ENCODE measurements at places on chromosomes 13 and 19.

- H3K36me3 ChIP-seq = no peaks in the 10 kb centered on the region
- H3K4me1 ChIP-seq = peaks cover 39% of the 10 kb centered on the region
- H3K4me3 ChIP-seq = peak overlapping the region; percentile 99
- DNase-seq = no peak
Observed at GRCh38 chr19:47228937-47229675, 1.9 kb downstream of the BBC3 start.

GRCh38 chr13:95485045-95485517, 67.4 kb upstream of the CLDN10 start:
- no peak overlapping the region for H3K4me3 ChIP-seq
- H3K27ac ChIP-seq = no peak overlapping the region
- H3K4me1 ChIP-seq = no peaks in the 10 kb centered on the region
- no peaks in the 10 kb centered on the region for H3K36me3 ChIP-seq
- no peaks in the 10 kb centered on the region for H3K27me3 ChIP-seq

DNA sequence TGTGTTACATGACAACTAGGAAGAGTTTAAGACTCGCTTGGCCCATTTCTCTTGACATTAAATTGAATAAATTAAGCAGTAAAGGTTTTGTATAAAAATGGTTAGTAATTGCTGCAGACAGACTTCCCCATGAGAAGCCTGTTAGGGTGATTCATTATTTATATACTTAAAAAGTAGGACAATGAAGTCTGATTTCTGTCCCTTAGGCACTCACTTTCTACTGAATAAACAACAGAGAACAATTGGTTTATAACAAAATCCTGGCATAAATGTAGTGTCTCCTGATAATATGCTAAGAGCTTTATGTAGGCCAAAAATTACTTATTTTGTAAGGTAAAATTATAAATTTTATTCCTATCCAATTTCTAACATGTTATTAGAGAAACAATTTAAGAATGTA, 2138.5 kb upstream of the PCDH20 start:
- H3K36me3 ChIP-seq = no peaks in the 10 kb centered on the region
- DNase-seq = no peak
- H3K27ac ChIP-seq = no peak overlapping the region

- DNase-seq = no peak
- no peaks in the 10 kb centered on the region for H3K27me3 ChIP-seq
- H3K27ac ChIP-seq = no peak overlapping the region
- no peak overlapping the region for H3K4me3 ChIP-seq
- no peaks in the 10 kb centered on the region for H3K36me3 ChIP-seq
Observed at GRCh38 chr19:1350867-1351266, 32.8 kb upstream of the NDUFS7 start.

GRCh38 chr13:33079960-33080359, 63.7 kb downstream of the KL start:
- H3K27me3 ChIP-seq = no peaks in the 10 kb centered on the region
- no peak overlapping the region for H3K27ac ChIP-seq
- H3K4me1 ChIP-seq = no peaks in the 10 kb centered on the region
- no peak for DNase-seq
- H3K4me3 ChIP-seq = no peak overlapping the region

GRCh38 chr19:18293642-18294466, 12.4 kb upstream of the JUND start:
- H3K27me3 ChIP-seq = no peaks in the 10 kb centered on the region
- H3K36me3 ChIP-seq = no peaks in the 10 kb centered on the region
- H3K27ac ChIP-seq = peak overlapping the region; percentile 100

DNA sequence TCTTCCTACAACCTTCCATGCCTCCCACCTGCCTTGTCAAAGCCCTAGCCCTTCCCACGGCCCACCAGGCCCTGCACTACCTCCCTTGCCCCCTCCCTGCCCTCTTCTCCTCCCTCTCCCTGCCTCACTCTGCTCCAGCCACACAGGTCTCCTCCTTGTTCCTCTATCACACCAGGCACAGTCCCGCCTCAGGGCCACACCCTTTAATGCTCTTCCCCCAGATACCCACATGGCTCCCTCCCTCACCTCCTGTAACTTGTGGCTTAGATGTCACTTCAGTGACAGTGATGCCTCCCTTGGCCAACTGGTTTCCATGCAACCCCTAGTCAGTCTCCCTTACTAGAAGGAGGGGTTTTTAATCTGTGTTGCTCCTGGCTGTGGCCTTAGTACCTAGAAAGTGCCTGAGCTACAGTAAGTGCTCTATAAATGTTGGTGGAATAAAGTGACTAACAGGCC, 1.3 kb downstream of the SIRT6 start:
- peak overlapping the region; percentile 46 for H3K27ac ChIP-seq
- H3K4me3 ChIP-seq = no peak overlapping the region

- H3K27ac ChIP-seq = no peak overlapping the region
- no peak for DNase-seq
- H3K4me1 ChIP-seq = no peaks in the 10 kb centered on the region
- no peaks in the 10 kb centered on the region for H3K27me3 ChIP-seq
- H3K4me3 ChIP-seq = no peak overlapping the region
Observed at GRCh38 chr13:68257111-68257842, 1027.1 kb upstream of the PCDH9 start.

DNA sequence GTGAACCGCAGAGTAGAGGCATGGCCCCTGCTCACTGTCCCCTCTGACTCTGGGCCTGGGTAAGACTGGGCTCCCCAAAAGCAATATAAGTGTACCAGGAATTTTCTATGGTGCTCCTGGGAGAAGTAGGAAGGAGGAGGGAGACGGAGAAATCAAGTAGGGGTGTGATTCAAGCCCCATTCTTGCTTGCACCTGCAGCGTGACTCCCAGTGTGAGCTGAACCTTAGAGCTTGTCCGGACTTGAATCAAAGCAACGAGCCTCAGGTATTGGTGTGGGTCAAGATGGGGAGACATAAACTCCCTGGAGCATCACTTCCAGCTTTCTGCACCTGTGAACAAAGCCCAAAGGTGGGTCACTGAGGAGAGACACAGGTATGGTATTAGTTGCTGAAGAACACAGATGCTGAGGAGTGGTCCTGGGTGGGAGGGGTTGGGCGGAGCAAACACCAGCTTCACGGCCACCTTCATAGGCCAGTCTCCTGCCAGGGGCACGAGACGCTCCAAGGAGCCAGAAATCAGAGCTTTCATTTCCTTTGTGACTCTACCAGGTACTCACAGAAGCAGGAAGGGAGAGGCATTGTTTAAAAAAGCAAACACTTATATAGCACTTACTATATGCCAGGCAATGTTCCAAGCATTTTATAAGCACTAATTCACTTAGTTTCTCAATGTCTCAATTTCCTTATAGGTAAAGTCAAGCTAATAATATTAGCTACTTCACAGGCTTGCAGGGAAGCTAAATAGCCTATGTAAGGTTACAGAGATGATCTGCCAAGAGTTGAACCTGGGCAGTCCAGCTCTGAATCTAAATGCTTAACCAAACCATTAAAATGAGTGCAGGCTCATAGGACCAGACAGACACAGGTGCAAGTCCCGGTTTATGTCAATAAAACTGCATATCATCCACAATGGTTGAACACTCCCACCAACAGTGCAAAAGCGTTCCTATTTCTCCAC, 775.3 kb downstream of the UQCRFS1 start:
- no peaks in the 10 kb centered on the region for H3K27me3 ChIP-seq
- no peaks in the 10 kb centered on the region for H3K4me1 ChIP-seq
- no peaks in the 10 kb centered on the region for H3K36me3 ChIP-seq
- no peak overlapping the region for H3K4me3 ChIP-seq
- no peak overlapping the region for H3K27ac ChIP-seq

- peak overlapping the region; percentile 39 for H3K27ac ChIP-seq
- DNase-seq = no peak
- no peaks in the 10 kb centered on the region for H3K4me1 ChIP-seq
- no peaks in the 10 kb centered on the region for H3K27me3 ChIP-seq
- H3K36me3 ChIP-seq = no peaks in the 10 kb centered on the region
Observed at GRCh38 chr13:102978168-102978567, 88.0 kb downstream of the SLC10A2 start.

- DNase-seq = no peak
- no peaks in the 10 kb centered on the region for H3K36me3 ChIP-seq
- no peak overlapping the region for H3K27ac ChIP-seq
- H3K27me3 ChIP-seq = no peaks in the 10 kb centered on the region
Observed at GRCh38 chr13:108376308-108376707, 106.8 kb downstream of the TNFSF13B start.

DNA sequence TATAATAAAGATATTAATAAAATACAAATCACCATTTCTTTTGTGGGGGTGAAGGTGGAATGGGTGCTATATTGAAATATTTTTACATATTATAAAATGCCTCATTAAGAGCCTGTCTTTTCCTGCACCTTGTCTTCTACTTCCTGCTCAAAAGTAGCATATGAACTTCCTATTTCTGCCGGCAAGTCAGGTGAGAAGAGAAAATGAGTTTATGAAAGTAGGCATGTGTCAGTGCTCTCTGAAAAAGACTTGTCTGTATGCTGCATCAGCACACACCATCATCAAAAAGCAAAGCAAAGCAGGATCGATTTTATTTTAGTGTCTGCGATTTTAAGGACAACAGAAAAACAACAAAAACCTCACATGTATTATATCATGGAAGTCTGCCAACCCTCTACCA, 114.2 kb downstream of the RAP2A start:
- H3K36me3 ChIP-seq = no peaks in the 10 kb centered on the region
- H3K27me3 ChIP-seq = no peaks in the 10 kb centered on the region
- H3K27ac ChIP-seq = no peak overlapping the region
- DNase-seq = no peak
- no peak overlapping the region for H3K4me3 ChIP-seq

GRCh38 chr19:47145639-47146486, 15.2 kb downstream of the SAE1 start:
- no peaks in the 10 kb centered on the region for H3K27me3 ChIP-seq
- DNase-seq = no peak
- H3K36me3 ChIP-seq = peaks cover 74% of the 10 kb centered on the region
- peaks cover 4% of the 10 kb centered on the region for H3K4me1 ChIP-seq
- H3K4me3 ChIP-seq = no peak overlapping the region

DNA sequence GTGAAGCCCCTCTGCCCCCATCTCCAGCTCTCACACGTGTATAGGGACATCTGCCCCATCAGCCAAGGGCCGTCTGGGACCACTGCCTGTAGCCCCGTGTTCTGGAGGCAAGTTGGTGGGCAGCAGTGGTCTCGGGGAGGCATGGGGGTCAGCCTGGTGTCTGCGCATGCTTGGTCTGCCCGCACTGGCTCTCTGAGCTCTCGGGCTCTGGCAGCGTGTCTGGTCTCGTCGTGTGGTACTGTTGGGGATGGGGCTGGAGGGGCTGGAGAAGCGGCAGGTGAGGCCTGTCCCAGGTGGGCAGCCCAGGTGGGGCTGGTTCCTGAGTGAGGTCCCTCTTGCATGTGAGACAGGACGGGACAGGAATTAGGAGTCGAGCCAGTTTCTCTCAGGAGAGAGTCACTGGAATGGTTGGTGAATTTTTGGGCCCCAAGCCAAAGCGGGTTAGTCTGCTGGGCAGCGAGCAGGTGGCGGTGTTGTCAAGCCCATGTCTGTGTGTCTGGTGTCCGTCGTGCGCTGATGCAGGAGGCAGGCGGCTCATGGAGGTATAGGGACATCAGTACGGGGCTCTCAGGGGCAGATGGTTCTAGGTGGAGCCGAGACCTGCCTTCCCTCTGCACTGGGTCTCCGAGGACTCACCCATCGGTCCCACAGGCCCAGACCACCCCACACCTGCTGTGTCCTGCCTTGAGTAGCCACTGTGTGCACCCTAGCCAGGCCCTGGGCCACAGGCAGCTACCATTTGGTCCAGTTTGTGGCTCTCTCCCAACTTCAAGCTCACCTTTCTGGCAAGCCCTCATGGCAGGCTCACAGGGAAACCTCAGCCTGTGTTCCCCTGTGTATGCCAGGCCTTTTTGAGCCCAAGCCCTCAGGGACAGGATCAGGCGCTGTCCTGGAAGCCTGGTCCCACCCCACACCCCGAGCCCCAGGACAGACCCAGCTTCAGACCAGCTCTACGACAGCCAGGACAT, 18.2 kb downstream of the COMP start:
- H3K36me3 ChIP-seq = no peaks in the 10 kb centered on the region
- H3K4me1 ChIP-seq = no peaks in the 10 kb centered on the region
- DNase-seq = no peak
- no peak overlapping the region for H3K27ac ChIP-seq
